ENCODE measurements at places on chromosomes 6 and 20.

GRCh38 chr6:124819346-124819745 lies 142.9 kb upstream of the RNF217 start:
- no peak for DNase-seq

DNA sequence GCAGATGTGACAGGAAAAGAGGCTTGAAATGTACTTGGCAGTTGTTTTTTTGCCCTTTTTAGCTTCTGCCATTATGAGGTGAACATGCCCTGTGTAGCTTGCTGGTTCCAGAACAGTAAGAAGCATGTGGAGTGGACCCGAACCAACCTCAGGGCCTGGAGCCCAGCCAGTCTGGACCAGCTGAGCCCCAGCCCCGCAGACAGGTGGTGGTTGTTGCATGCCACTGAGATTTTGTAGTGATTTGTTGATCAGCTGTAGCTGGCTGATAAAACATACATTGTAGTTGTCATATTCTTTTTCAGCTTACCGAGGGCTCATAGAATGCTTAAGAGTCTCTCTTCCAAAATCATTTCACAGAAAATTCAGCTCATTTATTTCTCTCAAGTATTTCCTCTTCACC lies 182.2 kb downstream of the FARS2 start:
- no peak for DNase-seq

- DNase-seq = no peak
Measured at GRCh38 chr6:6588064-6588923, at the start of gene LY86. Gene LY86 (plus strand): TSS chr6:6588720. CDS start chr6:6588735, 15 bp downstream.

DNA sequence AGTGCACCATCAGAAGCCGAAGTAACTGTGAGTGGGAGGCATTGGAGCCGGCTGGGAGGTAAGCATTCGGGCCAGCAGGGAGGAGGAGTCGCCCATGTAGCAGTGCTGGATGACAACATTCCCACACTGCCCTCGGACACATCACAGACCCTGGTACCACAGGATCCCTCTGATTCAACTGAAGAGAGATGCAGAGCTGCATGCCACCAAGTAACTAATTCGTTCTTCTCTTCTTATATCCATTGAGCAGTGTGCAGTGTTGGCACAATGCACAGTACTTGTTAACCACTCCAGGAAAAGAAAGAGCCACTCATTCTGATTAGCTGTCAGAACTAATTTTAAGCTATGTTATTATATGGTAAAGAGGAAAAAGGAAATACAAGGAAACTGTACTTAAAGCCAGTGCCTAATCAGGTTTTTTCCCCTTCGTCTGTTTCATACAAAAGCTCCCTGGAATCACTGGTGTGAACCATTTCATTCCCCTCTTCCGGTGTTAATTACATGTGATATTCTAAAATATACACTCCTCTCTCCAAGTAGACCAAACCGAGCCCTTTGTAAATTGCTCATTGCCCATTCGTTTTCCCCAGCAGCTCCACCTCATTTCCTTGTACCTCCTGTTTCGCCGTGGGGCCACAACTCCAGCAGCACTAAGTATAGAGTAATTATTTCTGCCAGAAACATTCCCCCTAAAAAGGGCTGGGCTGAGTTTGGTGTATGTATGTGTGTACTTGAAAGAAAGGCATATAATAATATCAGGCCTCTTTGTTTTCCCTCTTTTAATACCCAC lies 32.4 kb upstream of the ADTRP start:
- no peak for DNase-seq

Measured in activated CD4-positive, alpha-beta T cell treated with anti-CD3 and anti-CD28 coated beads, Interleukin-2, Interleukin-4, amounts not matched to agents 100 ng/mL and 50 ng/mL, durations not matched to agents 16 hours and 8 hours (primary cell).